ENCODE measurements at places on chromosomes 1 and 21.

- DNase-seq = no peak
Observed at GRCh38 chr1:230892018-230892491, 23.7 kb upstream of the C1orf198 start.

DNA sequence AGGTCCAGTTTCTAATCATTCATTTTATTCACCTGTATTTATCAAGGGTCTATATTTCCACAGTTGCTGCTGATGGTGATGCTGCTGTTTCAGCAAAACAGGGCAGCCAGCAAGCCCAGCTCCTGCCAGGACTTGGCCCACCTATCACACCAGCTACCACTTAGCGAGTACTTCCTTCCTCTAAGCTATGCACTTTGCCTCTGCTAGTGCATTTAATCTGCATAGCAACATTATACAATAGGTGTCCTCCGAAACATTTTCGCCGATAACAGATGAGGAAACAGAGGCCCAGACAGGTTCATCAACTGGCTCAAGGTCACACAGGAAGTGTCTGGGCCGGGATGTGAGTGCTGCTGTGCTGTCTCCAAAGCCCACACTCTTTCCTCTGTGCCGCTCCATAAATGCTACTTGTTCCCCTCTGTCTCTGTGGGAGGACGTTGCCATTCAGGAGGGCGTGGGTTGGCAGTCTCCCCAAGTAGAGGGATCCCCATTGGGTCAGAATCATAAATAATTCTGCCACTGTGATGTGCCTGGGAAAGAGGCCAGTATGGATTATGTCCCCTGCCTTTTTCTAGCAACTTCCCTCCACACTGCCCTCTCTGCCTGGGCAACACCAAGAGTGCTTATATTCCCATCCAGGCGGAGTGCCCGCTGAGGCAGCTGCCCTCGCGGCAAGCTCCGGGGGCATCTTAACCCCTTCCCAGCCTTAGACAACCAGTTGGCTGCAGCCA, 9.4 kb upstream of the PLEKHA6 start:
- peak; percentile 72 for DNase-seq

DNA sequence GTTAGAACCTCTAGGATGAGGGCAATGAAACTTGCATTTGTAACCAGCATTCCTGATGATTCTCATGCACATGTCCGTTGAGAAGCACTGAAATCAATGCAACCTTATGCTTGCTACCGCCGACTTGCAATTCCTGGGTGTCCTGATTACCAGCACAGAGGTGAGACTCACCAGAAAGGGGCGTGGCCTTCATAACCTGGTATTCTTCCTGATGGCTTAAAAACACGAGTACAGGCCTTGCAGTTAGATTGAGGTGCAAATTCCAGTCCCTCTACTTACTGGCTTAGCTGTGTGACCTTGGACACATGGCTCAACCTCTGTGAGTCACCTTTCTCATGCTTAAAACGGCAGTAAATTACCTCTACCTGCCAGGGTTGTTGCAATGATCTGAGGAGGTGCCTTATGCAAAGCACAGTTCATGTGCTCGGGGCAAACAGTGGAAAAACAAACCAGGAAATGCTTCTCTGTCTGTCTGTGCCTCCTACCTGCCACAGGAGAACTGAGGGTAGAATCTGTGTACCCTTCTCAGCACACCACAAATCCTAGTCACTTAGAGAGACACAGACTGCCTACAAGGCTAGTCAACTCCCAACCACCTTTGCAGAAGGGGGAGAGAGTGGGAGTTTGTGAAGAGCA, 39.1 kb upstream of the ECE1 start:
- no peak for DNase-seq

DNA sequence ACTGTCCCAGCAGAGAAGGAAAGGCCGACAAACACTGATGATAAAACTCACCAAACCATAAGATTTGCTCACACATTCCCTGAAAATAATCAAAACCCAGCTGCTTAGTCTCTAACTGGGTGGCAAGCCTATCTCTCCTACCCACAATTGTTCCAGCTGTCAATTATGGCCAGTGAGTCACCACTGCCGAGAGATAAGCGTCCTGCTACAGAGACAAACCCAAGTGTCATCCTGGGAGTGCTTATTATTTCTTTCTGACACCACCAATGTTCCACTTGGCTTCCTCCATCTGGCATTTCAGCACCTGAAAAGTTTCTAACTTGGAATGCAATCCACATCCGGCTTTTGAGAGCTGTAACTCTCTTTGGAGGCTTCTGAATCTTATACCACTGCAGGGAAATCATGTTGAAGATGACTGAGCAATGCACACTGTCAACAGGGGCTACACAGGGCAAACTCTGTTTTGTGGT, 51.5 kb upstream of the VAV3 start:
- peak; percentile 95 for DNase-seq

GRCh38 chr1:68234094-68234493, 1.8 kb upstream of the WLS start:
- DNase-seq = no peak

- DNase-seq = no peak
Observed at GRCh38 chr1:77970192-77970591, 8.7 kb downstream of the FUBP1 start.

GRCh38 chr1:151710187-151710840, 6.3 kb downstream of the CELF3 start:
- peak; percentile 27 for DNase-seq

DNA sequence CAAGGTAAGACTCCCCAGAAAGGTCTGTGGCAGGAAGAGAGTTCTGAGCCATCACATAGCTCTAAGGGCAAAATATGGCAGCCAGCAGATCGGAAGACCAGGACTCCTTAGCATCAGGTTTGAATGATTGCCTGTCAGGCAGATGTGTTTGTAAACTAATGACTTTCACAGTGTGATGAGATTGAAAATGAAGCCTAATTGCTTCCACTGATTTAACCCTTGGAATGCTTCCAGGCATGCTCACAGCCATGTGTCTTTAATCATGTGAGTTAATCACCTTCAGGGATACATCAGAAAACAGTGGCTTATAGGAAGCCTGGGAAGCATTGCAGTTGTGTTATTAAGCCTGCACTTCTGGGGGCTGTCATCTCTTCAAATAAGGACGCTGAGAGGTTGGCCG, 82.8 kb downstream of the LRRC53 start:
- DNase-seq = no peak

DNA sequence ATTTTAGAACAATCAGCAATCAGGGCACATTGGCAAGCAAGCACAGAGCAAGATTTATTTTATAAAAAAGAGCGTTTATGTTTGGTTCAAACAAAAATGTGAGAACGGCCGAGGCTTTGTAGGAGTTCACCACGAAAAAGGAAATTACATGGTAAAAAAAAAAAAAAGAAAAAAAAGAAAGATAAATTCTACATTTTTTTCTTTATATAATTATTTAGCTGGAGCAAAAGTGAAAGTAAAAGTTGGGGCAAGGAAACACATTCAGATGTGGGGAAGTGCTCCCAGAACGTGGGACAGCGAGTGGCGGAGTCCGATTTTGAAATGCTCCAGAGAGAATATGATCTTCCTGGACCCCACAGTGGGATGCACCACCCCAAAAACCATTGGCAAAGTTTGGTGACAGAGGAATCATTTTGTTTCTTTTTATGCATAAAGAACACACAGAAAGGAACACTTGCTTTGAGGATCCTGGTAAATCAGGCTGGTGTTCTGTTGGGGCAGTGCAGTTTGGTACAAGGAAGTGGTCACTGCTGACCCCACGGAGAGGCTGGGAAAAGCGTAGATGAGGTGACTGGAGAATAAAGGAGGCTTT, 16.3 kb upstream of the ATP5PO start:
- peak; percentile 75 for DNase-seq

DNA sequence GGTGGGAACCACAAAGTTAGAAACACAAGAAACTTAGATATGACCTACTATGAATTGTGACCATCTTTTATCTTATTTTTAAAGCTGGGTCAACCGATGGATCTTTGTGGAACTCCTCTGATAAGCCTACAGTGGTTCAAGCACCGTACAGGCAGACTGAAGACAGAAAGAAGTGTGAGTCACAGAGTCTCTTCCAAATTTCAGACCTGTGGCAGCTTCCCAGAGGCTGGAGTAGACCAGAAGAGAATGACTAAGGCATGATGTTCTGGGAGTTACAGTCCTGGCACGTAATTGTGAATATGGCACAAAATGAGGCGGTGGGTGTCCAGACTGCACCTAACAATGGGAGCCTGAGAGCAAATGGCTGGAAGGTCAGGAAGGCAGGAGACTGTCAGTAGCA, 70.0 kb downstream of the LMO4 start:
- DNase-seq = no peak

DNA sequence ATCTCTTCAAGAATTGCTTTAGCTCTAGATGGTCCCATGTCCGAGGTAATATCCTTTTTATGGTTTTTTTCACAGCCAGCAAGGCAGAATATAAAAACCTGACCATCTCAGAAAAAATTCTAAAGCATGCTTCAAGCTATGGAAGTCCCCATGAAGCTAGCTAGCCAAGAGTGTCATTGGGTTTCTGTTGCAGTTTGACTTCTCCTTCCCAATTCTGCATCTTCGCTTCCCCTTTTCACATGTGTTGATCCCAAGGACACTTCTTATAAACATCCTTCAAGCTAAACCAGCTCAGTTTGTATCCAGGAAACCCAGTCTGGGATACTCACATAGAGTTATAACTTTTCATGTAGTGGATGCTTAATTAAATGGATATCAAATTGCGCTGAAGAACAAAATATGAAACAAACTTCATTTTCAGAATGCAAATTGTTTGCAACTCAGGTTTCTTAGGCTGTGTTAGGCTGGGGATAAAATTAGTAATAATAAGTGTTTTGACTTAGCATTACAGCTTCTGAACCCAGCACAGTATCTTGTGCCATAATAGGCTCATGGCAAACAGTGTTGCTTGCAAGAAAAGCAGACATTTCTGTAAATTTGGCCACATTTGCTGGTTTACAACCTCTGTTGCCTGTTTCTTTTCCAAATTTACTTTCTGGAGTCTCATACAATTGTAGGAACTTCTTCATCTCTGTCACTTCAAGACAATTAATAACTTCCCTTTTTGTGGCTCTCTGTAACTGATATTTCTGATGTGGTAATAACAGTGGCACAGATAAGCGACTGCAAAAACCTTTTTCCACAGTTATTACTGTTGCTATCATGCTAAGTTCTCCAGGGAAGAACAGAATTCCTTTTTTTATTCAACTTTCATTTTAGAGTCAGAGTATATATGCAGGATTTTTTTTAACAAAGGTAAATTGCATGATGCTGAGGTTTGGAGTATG, 53.2 kb downstream of the NCAM2 start:
- peak; percentile 20 for DNase-seq

DNA sequence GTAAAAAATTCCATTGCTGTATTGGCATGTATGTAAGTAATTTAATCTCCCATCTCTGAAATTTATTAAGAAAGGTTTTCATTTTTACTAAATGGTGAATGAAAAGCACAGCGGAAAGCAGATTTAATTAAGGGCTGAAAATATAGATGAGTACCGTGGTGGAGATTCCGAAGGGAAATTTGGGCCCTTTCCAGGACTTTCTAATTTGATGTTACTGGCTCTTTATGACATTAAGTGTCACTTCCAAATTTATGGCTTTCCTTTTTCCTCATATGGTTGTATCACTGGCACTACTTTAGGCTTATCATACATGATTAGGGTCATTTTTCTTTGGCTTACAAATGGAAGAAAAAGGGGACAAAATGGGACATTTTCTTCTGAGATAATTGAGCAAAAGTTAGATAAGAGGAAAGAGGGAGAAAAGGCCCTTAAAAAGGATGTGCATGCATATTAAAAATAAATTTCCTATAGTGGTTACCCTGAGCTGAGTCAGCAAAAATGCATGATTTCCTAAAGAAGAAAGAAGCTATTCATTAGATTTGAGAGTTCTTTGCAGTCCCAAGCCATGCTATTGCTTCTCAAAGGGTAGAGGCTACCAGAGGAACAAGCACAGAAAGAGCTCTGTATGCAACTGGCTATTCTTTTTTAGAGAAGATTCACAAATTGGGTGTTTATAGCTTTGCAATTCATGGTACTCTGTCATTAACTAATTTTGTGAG, 74.9 kb upstream of the CNIH3 start:
- peak; percentile 21 for DNase-seq

DNA sequence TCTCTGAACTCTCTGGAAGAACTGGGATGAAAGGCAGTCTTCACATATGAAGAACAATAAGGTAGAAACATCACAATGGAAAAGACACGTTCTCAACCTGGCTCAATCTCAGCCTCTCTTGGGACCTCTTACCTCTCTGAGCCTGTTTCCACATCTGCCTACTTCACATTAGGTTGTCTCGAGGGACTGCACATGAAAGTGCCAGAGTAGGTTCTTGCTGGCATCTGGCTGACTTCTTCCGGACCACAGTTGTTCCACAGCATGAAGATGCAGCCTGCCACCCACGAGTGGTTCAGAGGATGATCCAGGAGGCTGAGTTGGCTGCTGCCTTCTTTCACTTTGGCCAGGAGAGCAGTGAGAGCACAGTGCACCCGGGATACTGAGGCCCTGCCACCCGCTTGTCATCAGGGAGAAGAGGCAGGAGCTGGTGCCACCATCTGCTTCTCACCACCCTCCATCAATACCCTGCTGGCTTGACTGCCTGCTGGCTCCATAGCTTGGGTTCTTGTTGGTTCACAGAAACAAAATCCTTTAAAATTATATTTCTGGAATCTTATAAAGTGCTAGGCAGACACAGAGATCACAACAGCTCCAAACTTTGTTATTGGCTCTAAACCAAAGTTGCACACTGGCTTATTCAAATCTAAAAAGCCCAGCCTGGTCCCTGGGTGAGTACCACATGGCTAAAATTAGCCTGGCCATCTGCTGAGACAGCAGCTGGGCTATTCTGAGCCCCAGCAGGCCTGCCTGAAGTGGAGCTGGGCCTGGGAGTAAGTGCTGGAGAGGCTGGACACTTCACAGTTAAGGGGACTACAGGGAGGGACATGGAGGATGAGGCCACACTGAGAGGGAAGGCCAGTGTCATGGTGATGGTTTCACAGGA, 46.9 kb upstream of the LIN9 start:
- DNase-seq = no peak

DNA sequence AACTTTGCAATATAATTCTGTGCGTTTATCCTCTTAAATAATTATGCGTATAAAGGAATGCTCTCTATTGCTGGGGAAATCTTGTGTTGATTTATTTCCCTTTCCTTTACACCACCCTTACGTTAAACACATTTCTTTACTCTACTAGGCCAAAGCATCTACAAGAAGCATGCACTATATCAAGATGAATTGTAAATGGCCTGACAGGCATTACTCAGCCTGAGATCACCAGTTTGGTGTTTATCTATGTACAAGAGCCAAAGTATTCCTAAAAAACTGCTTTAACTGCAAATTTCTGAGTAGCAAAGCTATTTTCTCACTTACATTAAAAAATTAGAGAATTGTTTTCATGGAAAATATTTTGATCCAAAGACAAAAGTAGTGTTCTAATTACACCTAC, 114.8 kb downstream of the TYW3 start:
- no peak for DNase-seq

GRCh38 chr1:109876617-109877316, 33.9 kb upstream of the CSF1 start:
- DNase-seq = no peak

DNA sequence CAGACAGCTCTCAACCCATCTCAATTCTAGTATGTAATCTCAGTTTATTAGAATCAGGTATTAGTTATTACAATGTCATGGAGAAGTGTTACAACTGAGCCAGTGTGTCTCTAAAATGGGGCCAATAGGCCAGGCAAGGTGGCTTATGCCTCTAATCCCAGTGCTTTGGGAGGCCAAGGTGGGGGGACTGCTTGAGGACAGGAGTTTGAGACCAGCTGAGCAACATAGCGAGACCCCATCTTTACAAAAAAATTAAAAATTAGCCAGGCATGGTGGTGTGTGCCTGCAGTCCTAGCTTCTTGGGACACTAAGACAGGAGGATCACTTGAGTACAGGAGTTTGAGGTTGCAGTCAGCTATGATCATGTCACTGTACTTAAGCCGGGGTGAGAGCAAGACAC, 104.9 kb downstream of the BCAR3 start:
- DNase-seq = no peak
